HTR-8/SVneo (cell line): ENCODE measurements at places on chromosomes 4 and X.
A peak's percentile ranks its signal among the peaks of the same experiment; 100 is the strongest.

DNA sequence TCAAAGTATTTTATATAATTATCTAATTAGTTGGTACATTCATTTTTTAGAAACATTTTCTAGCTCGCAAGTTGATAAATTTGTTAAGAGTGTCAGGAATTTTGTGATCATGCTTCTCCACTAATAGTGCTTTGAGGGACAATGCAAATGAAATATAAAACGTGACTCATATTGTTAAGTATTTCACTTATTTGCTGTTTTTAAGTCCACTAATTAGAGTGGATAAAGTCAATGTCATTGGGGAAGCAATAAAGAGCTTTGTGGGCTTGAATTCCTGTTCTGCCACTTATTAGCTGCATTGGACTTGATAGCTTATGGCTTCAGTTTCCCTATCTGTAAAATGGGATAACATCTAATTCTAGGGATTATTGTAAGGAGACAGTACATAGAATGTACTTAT lies 26.5 kb upstream of the ANAPC4 start:
- no peak for DNase-seq

GRCh38 chr4:81421346-81422218 lies 50.1 kb downstream of the RASGEF1B start:
- no peak for DNase-seq

DNA sequence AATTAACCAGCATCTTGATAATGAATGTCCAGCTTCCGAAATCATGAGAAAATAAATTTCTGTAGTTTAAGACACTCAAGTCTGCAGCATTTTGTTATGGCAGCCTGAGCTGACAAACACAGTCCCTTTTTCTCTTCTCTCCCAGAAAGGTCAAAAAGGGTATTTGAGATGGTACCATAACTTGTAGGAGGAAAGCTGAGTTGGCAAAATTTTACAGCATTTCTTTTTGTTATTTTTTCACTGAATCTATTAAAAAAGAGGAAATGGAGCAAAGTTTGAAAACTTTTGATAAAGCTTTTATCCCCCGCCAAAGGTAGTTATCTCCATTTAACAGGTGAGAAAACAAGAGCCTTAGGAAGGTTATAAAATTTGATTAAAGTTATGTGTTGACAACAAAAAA lies 367.6 kb upstream of the TECRL start:
- DNase-seq, result no peak

- no peak for DNase-seq
Observed at GRCh38 chr4:108831886-108832285, 69.0 kb upstream of the ETNPPL start.

DNA sequence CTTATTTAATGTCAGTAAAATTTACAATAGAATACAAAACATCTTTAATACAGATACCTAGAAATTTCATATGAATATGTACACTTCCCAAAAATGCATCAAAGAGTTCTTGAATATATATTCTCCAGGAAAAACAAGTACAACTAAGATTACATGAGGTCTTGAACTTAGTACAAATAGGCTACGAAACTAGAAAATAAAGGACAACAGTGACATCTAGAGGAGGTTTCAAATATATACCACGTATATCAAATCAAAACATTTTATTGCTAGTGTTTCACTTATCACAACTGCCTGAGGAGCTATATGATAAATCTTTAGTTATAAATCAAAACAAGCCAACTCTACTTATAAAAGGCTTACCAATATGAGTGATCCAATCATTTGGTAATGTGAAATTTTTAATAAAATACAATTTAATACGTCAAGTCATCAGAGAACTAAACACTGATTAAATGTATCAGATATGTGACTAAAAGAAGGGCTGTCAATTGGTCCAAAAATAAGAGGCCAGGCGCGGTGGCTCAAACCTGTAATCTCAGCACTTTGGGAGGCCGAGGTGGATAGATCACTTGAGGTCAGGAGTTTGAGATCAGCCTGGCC lies 36.6 kb downstream of the ANAPC10 start:
- peak; percentile 20 for DNase-seq

DNA sequence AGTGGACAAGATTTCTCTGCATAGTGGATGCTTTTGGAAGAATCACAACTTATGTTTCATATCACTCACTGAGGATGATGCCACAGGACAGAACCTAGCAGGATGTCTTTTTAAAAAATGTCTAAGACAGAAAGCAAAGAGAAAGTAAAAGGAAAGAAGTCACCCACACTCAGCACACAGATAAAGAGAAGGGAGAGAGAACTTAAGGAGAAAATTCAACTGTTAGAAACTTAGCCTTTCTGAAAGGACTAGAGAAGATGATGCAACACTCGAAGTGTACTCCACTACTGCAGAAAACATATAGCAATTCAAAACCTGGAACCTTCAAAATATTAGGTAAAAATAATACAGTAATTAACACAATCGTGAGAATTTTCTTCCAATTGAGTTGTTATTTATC lies 52.8 kb upstream of the STK26 start:
- no peak for DNase-seq

DNA sequence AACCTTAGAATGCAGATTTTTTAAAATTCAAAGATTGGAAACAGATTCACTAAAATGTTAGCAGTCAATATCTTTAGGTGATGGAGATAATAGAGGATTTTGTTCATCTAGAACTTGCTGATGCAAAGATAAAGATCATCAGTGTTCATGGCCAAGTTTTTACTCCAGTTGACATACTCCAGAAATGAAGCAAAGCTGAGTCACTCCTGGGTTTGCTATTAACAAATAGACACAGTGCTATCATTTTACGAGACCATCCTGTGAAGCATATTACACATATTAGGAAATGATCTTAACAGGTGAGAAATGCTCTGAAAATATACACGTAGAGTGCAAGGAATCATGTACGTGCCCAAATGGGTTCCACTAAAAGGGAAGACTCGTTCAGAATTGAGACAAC lies 170.6 kb upstream of the FAM9B start:
- no peak for DNase-seq

DNA sequence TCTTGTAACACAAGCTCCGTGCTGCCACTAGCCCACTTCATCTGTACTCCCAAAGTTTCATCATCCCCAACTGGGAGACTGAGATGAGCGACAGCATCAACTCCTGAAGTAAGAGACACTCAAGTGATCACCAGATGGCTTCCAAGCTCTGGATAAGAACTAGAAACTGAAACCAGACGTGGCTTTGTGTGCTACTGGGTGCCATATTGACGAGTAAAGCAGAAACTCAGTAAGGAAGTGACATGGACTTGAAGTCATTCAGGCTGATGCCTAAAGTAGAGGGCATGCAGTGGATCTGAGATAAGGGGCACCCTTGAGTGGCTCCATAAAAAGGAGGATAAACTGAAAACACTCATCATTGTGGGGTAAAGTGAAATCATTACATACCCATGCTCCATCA lies 72.4 kb downstream of the PCYT1B start:
- DNase-seq, result no peak

DNA sequence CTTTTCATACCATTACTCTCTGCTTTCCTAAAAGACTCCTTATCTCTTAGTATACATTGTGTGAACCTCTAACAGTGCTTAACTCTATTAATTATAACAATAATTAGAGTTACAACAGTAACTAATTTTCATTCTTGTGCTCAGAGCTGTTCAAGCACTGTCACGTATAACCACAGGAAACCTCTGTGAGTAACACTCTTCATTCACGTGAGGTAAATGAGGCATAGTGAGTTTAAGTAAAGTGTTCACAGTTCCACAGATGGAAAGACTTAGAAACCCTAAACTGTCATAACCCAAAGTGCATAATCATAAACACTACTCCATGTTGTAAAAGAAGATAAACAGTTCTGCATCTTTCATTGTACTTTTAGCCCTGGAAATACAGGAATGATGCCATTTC lies 222.4 kb downstream of the CCSER1 start:
- DNase-seq, result no peak

GRCh38 chr4:56182356-56182755 lies 204.9 kb downstream of the AASDH start:
- DNase-seq, result no peak

- DNase-seq, result no peak
Observed at GRCh38 chr4:53527930-53528329, 63.4 kb downstream of the LNX1 start.

DNA sequence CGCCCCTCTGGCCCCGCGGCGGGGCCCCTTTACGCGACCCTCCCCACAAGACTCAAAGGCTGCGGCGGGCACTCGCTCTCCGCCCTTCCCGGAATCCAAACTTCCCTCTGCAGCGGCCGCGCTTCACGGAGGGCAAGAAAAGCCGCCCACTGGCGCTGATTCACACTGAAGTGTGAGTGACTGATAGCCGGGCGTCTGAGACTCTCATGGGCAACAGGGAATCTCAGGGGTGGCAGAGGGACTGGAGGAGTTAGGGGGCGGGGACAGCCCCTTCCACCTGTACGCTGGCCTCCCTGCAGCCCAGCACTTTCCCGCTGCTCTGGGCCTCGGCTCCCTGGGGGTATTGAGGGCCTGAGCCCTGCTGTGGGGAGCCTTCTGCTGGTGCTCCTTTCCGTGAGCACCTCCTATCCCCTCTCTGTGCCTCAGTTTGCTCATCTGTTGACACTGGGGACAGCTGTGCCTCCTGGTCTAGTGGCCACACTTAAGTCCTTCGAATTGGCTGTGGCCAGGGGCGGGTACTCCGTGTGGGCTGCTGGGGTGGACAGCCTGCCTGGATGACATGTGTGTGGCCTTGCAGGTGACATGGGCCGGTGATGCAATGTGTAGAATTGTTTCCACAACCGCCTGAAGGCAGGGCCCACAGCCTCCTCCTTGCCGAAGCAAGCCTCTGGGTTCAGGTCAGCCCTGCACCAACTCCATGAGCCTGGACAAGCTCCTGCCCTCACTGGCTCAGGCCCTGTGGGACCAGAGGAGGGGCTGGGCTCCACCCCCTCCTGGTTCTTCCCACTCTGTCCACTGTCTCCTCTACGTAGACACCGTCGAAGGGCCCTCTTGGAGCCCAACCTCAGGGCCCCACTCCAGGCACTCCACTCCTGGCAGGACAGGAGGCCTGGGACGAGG lies 951 bp downstream of the SH3BP2 start:
- DNase-seq, result no peak

DNA sequence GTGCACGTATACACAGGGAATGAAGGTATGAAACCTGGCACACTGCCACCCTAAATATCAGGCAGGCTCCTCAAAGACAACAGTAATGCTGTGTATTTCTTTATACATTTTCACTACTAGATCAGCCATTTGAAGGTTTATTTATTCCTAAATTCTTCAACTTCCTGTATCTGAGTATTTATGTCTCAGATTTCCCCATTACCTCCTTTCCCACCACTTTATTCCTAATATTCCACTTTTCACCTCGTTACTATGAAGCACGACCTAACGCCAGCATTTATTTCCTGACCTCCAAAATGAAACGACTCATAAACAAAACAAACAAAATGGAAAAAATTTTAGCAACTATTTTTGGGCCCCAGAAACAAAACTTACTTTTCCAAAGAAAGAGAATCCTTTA lies 69.6 kb downstream of the MAML3 start:
- DNase-seq, result no peak

DNA sequence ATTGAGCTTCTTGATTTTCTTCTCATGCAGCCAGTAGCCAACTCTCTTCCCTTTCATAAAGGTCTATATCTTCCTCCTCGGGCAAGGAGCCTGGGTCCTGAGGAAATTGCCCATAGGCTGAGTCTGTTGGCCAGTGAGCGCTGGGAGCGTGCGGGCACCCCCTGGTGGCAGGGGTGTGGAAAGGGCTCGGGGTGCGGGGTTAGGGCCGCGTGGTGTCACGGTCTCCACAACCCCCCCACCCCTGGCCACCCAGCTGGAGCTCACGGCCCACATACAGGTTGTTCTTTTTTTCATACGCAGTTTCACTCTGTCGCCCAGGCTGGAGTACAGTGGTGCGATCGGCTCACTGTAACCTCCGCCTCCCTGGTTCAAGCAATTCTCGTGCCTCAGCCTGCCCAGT lies 13.1 kb downstream of the RBM10 start:
- no peak for DNase-seq

DNA sequence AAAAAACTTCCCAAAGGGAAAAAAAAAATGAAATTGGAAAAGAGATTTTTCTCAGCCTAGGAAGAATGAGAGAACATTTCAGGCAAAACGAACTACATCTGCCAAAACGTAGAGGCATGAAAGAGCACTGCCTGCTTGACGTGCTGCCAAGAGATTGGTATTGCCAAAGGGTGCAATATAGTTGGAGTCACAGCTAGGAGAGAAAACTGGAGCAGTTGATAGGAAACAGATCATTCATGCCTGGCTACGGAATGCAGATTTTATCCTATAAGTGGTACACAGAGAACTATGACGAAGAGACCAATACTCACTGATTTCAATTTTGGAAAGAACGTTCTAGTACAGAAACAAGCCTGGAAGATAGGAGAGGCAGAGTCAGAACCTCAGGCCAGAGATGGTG lies 68.4 kb upstream of the IQCM start:
- DNase-seq, result no peak

DNA sequence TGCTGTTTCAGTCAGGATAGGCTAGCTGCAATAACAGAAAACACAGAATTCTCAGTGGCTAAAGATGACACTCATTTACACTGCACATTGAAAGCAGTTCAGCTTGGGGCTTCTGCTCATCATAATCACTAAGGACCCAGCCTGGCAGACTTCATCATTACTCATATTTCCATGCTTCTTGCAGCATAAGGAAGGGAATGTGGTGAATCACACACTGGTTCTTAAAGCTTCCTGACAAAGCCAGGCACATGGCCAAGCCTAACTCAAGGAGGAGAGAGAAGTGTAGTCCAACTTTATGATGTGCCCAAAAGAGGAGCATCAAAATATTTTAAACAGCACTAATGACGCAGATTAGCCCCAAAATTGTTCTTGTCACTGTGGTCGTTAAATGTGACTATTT lies 186.5 kb downstream of the BANK1 start:
- peak; percentile 37 for DNase-seq

DNA sequence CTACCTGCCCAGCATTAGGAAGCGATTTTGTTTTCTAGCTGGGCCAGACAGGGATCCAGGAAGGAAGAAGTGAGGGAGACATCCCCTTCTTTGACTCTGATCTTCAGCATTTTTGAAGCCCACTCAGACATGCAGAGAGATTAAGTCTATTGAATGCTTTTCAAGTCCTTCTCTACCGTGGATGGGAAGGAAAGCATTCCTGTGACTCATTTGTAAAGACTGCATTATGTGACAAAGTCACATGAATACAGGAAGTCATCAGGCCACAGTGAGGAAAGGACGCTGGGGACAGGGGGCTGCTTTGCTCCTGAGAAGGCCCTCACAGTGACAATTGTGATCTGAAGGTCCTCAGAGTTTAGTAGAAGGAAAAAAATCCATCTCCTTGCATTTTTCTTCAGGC lies 67.4 kb upstream of the GBA3 start:
- no peak for DNase-seq
